Stimulated activated CD4-positive, alpha-beta T cell treated with anti-CD3 and anti-CD28 coated beads, Interleukin-4, amount 100 ng/mL, for 24 hours (primary cell): ENCODE measurements at places on chromosomes 13 and 19.

GRCh38 chr19:35565016-35565856 is 1.8 kb upstream of the ATP4A start:
- no peak for DNase-seq

GRCh38 chr13:94776300-94776699 is 64.0 kb upstream of the SOX21 start:
- no peak for DNase-seq

- DNase-seq, result no peak
Measured at GRCh38 chr13:104584481-104584880, 1518.3 kb upstream of the SLC10A2 start.

DNA sequence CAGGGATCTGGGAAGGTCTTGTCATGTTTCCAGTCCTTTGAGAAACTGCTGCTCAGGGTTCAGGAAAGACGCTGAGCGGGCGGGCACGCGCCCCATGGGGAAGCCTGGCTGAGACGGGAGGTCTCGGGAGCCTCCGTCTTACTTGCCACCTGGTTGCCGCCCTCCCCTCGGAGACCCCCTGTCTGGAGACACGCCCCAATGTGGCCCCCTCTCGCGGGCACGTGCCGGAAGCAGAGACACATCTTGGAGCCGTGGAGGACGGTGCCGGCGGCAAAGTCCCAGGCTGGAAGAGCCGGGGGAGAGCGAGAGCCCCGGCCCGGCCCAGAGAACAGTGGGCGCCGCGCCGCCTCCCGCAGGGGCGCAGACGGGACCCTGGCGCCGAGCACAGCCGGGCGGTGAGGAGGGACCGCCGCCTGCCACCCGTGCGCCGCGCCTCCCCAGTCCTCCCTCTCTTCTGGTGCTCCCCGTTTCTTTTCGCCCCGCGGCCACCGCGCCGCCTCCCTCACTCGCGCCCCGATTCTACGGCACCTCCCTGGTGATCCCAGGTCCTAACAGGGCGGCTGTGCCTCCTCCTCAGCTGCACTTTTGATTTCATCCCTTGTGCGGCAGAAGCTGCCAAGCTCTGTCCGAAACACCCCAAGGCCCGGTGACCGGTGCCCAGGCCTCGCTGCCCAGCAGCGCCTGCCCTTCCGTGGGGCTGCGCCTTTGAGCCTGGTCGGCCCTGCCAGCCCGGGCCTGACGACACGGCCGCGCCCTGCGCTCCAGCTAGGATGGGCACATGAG is 15.5 kb downstream of the GJB2 start:
- DNase-seq, result no peak

DNA sequence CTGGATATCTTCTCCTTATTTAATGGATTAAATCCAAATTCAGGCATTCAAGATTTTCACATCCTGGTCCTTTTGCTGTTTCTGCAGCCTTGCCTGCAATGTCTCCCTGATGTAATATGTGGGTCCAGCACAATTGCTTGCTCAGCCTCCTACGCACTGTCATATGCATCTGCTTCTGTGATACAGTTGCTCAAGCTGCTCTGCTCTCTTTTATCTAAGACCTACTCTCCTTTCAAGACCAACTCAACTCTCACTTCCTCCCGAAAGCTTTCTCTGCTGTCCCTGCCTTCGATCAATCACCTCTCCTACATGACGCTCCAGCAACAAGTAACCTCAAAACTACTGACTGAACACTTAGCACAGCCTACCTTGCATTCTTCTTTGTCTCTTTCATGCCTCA is 138.2 kb downstream of the DCLK1 start:
- no peak for DNase-seq

DNA sequence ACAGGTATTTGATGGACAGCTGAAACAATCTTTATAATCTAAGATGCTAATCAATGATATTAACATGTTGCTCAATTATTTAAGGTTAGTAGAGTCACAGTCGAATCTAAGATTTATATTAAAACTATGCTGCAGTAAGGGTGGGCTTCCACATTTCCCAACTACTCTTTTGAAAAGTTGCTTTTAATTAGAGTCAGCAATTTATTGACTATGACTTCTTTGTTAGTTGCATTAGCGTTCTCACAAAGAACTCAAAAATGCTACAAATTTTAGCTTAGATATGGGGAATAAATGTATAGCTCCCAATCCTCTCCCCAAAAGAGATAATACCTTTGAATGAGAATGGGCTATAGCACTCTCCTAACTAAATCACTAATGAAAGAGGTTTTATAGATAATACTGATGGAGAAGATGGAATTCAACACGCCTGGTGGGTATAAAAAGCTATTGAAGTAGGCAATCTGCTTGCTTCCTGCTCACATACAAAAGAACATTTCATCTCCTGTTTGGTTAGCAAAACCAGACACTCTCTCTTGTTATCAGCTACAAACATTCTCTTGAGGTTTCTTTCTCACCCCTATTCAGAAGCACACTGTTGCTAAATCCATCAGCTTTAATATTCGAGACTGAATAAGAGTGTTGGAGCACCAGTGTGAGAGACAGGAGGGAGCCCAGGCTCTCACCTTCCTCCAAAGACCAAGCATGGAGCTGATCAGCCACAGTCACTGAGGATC is 2.4 kb upstream of the FLT1 start:
- DNase-seq, result no peak

GRCh38 chr13:110824702-110825300 is 90.1 kb downstream of the ANKRD10 start:
- no peak for DNase-seq

GRCh38 chr19:5948752-5949564 is 29.0 kb downstream of the RANBP3 start:
- no peak for DNase-seq

- DNase-seq, result no peak
Measured at GRCh38 chr13:33970746-33971561, 153.0 kb downstream of the RFC3 start.

- no peak for DNase-seq
Measured at GRCh38 chr13:111859354-111860230, 207.4 kb upstream of the SOX1 start.

- DNase-seq, result peak; percentile 80
Measured at GRCh38 chr19:15264061-15264932, 32.0 kb upstream of the EPHX3 start.

- no peak for DNase-seq
Measured at GRCh38 chr13:104404325-104404724, 1338.1 kb upstream of the SLC10A2 start.

DNA sequence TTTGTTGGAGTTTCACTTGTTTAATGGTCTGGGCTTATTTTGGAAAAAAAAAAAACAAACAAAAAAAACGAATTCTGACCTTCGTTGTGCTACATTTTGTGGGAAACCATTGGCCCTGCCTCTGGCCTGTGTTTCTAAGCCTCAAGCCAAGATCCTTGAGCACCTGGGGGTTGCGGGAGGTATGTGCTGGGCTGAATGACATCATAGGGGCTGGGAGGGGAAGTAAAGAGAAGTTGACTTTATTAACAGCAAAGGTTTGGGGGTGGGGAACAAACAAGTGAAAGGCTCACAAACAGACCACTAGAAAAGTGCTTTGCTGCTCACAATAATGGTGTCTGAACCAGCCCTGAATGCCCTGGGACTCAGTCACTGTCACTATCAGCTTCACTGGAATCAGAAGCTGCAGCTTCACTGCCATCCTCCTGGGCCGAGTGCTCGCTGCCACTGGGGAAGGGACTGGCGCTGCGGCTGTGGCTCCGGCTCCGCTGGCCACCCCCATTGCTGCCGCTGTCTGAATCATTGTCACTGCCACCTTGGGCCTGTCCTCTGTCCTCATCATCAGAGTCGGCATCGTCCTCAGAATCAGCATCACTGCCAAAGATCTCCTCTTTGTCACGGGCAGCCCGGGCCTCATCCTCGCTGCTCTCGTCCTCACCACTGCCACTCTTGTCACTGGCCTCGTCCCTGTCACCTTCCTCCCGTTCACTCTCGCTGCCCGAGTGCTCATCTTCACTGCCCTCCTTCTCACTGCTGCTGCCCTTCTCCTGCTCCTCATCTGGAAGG is 5.1 kb downstream of the PAF1 start:
- DNase-seq, result no peak

DNA sequence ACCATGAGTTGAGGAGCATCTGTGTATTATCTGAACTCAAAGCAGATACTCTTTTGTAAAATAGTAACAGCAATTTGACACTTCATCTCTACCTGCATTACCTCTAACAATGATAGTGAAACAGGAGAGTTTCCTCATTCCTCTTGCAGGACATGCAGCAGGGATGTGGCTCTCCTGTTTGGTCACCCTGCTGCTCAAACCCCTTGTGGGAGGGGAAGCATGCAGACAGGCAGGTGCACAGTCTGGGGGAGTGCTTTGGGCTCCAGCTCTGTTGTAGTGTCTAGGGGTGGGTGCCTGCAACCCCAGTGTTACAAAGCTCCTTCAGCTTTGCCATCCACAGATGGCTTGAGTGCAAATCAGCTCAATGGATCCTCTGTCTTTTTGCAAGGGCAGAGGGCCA is 827.6 kb downstream of the DACH1 start:
- DNase-seq, result no peak

DNA sequence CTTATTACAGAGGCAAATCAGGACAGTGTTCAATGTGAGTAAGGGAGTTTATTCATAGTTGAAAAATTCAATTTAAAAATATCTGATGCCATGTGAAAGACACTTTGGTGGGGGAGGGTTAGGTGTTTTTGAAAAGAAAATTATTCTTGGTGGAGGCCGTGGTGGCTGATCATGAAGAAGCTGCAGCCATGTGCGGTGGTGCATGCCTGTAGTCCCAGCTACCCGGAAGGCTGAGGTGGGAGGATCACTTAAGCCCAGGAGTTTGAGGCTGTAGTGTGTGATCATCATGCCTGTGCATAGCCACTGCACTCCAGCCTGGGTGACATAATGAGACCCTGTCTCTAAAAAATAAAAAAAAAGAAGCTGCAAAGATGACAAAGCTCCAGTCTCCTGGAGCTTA is 28.6 kb downstream of the WDFY2 start:
- no peak for DNase-seq

DNA sequence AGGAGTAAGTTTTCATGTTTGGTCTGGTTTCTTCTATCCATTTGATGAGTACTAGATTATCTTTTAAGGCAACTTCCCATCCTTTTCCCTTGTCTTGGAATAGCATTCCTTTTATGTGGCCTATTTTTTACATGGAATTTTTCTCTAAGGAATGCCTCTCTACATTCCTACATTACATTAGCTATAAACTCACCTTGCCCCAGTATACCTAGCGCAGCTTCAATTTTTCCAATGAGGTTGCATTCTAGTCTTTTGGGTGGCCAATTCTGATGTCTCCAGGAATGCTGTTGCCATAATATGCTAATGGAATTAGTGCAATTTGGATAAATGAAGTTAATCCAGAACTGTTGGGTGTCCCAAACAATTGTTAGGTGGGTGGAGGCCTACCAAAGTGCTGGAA is 33.8 kb downstream of the KBTBD6 start:
- DNase-seq, result no peak

DNA sequence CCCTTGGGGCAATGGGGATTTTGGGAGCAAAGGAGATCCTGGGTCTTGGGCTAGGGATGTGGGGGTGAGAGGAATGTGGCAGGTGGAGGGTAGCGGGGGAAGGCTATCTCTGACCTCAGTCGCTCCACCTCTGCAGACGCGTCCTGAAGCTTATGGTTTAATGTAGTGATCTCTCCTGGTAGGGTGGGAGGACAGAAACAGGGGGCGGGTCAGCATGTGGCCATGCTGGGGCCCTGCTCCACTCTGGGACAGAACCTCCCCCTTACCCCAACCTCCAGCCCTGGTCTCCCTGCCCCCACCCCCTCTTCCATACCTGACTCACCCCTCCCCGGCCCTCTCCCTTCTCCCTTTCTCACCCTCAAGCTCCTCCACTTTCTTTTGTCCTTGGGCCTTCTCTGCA is 1.4 kb downstream of the BST2 start:
- no peak for DNase-seq

DNA sequence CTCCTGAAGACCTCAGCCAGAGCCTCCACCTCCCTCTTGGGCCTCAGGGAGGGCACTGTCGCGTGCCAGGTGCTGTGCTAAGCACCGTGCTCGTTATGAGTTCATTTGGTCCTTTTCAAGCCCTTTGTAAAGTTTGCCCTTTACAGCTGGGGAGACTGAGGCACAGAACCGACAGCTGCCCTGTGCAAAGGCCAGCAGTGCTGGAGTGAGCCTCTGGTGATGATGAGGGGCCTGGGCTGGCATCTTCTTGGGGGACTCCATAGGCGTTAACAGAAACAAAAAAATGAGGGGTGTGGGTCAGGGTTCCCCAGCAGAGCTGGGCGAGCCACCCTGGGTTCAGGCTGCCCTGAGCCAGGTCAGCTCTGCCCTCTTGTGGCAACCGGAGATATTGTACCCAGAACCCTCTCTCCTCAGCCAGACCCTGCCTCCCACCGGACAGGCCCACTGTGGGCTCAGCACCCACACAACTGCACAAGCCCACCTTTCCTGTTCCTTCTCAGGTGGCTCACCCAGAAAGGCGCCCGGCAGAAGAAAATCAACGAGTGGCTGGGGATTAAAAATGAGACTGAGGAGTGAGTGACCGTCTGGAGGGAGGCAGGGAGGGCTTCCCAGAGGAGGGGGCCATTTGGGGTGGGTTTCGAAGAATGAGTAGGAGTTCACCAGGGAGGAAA is 5.5 kb upstream of the IFI30 start:
- peak; percentile 66 for DNase-seq

GRCh38 chr13:41005704-41006103 is 13.4 kb downstream of the ELF1 start:
- no peak for DNase-seq

DNA sequence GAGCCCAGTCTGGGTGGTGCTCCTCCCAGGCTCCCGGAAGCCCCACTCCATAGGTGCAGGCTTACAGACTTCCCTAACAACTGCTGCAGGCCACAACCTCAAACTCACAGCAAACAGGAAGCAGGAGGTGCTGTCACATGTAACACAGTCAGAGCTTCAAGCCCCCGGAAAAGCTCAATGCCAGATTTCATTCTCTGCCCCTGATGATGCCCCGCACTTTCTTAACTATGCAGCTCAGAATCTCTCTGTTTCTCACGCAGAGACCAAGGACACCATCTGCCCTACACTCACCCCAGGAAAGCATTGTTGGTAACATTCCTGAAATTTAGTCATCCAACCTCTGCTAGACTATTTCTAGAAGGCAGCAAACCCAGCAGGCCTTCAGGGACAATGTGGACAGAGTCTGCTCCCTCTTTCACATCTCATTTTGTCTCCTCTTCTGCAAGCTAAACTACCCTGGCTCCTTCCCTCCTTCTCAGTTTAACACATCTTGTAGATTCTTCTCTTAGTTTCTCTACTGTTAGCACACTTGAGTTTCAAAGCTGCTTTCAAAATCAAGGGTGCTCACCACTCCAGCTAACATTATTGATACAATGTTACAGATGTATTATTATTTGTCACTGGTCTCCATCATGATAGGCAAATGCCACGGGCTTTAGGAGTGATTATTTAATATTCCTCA is 162.5 kb downstream of the KCTD12 start:
- no peak for DNase-seq

- no peak for DNase-seq
Measured at GRCh38 chr19:10751109-10751953, 33.5 kb downstream of the DNM2 start.

DNA sequence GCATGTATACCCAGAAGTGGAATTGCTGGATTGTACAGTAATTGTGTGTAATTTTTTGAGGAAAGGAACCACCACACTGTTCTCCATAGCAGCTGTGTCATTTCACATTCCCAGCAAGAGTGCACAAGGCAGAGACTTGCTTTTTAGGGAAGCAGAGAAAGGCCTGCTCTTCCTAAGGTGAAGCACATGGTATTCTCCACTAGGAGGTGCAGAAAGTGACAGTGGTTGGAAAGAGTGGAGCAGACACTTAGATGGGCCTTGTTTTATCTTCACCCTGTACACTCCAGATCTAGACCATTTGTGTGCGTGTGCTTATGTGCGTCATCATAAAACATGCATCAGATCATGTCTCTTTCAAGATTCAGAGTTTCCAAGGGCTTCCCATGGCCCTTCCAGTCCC is 35.0 kb downstream of the FAM124A start:
- DNase-seq, result no peak

GRCh38 chr19:40286971-40287421 is 1.9 kb upstream of the AKT2 start:
- no peak for DNase-seq
